ENCODE measurements at places on chromosomes 12 and 14. TPM values are rescaled to one million over a fixed set of nuclear protein-coding genes. Genes with fewer than 3 reads are reported as not detected.

GRCh38 chr14:99028041-99028440 lies 244.0 kb downstream of the BCL11B start:
- no peak for ATAC-seq

- ATAC-seq = no peak
Measured at GRCh38 chr12:103975368-103975767, 9.7 kb downstream of the TDG start.

DNA sequence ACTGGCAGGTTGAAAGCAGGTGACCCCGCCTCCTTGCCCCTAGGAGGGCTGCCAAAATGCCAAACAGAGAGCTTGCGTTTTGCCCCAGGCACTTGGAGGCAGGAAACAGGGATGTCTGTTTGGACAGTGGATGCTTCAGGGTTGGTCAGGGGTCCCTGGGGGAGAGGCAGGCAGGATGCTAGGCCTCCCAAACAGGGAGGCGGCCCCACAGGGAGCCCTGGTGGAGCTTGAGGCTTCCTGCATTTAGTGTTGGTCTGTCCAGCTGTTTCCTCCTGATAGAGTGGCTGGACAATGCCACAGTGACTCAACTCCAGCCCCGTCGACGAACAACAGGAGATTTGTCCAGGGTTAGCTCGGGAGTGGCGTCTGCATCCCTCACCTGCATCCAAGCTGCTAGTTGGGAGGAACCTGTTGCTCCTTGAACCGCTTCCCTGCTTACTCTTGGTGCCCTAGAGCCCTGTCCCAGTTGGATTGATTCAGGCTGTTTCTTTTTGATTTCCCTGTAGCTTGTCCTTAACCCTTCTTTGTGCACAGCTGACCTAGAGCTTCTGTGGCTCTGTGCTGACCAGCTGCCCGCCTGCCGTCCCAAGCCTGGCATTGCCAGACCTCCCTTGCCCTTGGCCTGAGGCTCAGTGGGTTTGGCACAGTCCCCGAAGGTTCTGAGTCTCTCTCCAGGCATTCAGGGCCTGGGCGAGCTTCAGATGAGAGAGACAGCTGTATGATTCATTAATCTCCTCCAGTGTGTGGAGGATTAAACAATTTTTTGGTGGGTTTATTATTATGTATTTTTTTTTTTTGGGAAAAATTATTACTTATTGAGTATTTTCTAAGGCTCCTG lies 45.9 kb downstream of the TSPAN9 start:
- ATAC-seq = no peak

Gene MAX
- 105 TPM for total RNA-seq

DNA sequence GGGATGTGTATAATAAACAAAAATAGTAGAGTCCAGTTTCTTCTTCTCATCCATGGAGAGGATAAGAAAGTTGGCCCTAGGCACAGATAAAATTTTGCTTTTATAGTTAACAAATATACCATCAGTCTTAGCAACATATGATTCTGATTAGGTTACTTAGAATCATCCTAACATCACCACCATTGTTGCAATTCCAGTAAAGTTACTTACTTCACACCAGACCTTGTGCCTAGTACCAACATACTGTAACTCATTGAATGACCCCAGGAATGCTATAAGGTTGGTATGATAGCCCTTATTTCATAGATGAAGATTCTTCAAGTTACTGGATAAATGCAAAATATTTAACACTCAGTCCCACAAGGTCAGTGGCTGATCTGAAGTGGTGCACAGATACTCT lies 183.8 kb upstream of the ATP2B1 start:
- no peak for ATAC-seq
